ENCODE measurements at places on chromosomes 4 and X. TPM values are rescaled to one million over a fixed set of nuclear protein-coding genes. Genes with fewer than 3 reads are reported as not detected.

The MTNR1A gene
- polyA plus RNA-seq = 1.8 TPM

The LDB2 gene
- polyA plus RNA-seq = 111 TPM

The PGAM4 gene
- not detected for polyA plus RNA-seq

The RBM46 gene
- 0.10 TPM for polyA plus RNA-seq

The ASB9 gene
- 15.1 TPM for polyA plus RNA-seq

The ASB12 gene
- polyA plus RNA-seq = 0.61 TPM

The CLDN22 gene
- 1.0 TPM for polyA plus RNA-seq

DNA sequence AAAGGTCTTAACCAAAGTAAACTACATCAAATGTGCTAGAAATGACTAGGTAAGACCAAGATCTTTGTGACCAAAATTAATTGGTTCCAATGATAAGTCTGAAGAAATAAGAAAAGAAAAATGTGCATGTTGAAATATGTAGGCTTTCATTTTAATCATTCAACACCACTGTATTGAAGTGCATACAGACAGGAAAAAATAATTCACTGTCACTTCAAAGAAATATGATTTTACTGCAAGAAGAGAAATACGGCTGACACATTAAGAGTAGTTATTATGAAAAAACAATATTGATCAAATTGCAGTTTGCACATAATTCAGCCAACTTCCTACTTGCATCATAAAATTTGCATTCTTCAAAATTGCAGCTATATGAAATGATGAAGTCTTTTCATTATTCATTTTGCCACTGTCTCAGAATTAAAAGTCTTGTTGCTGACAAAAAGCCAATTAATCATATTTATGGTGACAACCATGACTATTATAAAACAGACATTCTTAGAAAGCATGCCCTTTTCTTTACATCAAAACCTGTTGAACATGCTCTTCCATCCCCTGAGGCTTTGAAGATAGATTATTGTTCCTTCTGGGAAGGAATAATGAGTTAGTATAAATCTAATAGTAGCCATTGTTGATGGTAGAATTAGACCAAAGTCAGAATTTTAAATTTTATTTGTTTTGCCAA, 405.9 kb upstream of the MAD2L1 start:
- no peak for DNase-seq

DNA sequence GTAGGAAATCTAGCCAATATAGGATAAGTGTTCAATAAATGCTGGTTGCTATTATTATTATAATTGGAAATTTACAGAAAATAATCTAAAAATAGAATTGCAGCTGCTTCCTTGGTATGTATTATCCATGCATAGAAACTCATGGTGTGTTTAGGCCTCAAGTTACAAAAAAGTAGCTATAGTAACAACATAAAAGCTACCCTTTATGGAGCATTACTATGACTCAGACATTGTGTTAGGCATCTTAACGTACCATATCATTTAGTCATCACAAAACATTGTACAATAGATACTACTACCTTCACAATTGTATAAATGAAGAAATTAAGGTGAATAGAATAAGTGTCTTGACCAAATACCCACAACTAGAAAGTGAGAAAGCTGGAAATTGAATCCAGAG, 126.9 kb upstream of the NRK start:
- no peak for DNase-seq

DNA sequence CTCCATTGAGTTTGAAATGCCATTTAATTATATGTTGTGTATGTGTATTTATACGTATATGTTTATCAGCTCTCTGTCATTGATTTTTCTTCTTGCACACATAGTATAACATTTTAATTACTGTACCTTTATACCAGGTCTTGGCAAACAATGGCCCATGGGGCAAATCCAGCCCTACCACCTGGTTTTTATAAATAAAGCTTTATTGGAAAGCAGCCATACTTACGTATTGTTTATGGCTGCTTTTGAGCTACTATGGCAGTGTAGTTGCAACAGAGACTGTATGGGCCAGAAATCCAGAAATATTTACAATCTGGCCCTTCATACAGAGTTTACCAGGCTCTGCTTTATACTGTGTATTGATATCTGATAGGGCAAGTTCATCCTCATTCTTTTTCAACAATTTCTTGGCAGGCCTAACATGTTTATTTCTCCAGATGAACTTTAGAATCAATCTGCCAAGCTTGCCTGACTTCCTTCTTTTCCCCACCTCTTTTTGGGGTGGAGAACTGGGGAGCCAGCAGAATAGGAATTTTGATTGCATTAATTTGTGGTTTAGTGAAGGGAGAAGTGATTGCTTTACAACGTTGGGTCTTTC, 15.8 kb downstream of the DCUN1D4 start:
- no peak for DNase-seq

- DNase-seq = no peak
Measured at GRCh38 chr4:127889903-127890302, 9.2 kb downstream of the PLK4 start.

- no peak for DNase-seq
Measured at GRCh38 chr4:139770361-139770760, 104.7 kb downstream of the MGST2 start.

GRCh38 chr4:172686021-172686420, 482.6 kb upstream of the GALNT7 start:
- no peak for DNase-seq

DNA sequence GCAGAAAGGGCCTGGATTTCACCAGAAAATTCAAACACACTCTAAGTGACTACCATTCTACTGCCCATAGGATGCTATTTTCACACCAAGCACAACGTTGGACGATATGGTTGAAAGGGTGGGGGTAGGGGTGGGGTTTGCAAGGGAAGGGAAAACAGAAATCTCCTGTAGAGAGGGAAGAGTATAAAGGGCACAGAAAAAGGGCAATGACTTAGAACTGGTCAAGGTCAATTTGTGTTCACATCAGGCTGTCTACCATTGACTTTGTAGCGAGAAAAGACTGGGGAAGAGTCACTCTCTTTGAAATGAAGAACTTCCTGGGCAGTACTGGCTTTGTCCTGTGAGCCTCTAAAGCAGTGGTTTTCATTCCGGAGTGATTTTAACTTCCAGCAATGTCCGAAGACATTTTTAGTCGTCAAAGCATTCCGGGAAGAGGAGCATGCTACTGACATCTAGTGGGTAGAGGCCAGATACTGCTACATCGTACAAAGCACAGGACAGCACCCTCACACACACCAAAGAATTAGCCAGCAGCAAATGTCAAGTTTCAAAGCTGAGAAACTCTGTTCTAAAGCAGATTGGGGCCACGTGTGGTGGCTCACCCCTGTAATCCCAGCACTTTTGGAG, 48.4 kb upstream of the SLC7A3 start:
- no peak for DNase-seq

DNA sequence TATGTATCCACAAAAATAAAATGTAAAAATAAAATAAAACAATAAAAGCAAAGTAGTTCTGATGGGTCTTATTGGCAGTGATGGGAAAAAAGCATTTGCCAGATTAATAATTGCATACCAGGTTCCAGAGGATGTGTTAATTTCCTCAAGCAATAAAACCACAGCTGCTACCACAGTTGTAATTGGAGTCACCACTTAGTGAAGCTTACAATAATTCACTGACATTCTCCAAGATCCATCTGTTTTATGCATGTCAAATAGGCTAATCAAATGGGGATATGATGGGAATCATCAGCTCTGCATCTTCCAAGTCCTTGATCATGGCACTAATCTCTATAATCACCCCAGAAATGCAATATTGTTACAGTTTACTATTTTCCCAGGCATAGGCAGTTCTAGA, 123.5 kb upstream of the EMCN start:
- no peak for DNase-seq

Measured in right renal cortex interstitium (tissue), 3 donors.